ENCODE measurements at places on chromosomes 16 and 17.

GRCh38 chr17:81870131-81870980 is 781 bp downstream of the ARHGDIA start:
- DNase-seq, result no peak

- no peak for DNase-seq
Observed at GRCh38 chr17:79917902-79918484, 78.8 kb upstream of the CBX4 start.

DNA sequence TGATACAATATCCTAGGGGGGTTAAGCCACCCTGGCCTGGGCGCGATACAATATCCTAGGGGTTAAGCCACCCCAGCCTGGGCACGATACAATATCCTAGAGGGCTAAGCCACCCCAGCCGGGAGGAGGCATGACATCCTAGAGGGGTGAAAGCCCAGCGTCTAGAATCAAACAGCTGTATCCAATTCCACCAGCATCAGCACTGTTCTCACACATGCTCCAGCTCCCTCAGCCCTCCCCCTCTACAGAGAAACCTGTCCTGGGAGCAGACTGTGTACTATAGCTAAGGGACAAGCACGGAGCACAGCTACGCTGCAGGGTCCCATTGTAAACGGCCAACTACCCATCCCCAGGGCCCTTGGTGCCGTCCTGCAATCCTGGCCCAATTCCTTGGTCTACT is 6.2 kb downstream of the GINS2 start:
- DNase-seq, result no peak

DNA sequence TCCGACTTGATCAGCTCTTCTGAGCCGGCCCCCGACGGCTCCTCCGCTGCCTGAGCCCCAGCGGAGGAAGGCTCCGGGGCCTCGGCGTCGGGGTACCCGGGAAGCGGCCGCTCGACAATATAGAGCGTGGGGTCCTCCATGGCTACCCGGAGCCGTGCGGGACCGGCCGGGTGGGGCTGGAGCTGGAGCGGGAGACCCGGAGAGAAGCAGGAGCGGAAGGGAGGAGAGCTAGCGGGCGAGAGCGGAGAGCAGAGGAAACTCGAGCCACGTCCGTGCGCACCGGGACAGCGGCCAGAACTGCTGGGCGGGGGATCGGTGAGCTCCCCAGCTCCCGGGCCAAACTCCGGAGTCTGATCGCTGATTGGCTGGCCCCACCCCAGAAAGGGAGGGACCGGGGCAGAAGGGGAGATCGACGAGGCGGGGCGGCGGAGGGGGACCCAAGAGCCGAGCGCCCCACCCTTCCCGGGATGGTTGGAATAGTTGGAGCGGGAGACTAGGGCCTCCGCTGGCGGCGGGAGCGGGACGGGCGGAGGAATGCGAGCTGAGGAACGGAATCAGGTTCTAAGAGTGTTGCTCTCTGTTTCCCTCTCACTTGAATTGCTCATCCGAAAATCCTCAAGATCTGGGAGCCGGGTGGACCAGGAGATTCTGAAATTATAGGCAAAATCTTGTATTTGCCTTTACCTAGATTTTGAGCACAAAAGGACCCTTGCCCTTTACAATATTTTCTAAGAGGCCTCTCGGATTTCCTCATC is at the start of gene CAVIN1:
TSS of gene CAVIN1 (minus strand) at position 299 of the 755 bp plus-strand sequence. CDS start at position 140, 159 bp downstream.
- DNase-seq, result peak; percentile 72

GRCh38 chr17:75514919-75515495 is 330 bp downstream of the CASKIN2 start:
- no peak for DNase-seq

GRCh38 chr17:263773-264172 is 82.3 kb upstream of the DOC2B start:
- no peak for DNase-seq

GRCh38 chr16:77234611-77235010 is 35.4 kb downstream of the SYCE1L start:
- no peak for DNase-seq

- no peak for DNase-seq
Observed at GRCh38 chr17:51947160-51947735, 211.3 kb downstream of the CA10 start.

- DNase-seq, result no peak
Observed at GRCh38 chr17:59761385-59762048, 54.1 kb downstream of the VMP1 start.

All from left renal cortex interstitium (tissue), 4 donors.